ENCODE measurements at places on chromosomes 5 and 9.

- DNase-seq: peak; percentile 72
Observed at GRCh38 chr5:36728697-36729543, 122.5 kb downstream of the SLC1A3 start.

- no peak for DNase-seq
Observed at GRCh38 chr5:74034733-74035132, 408.7 kb downstream of the ARHGEF28 start.

DNA sequence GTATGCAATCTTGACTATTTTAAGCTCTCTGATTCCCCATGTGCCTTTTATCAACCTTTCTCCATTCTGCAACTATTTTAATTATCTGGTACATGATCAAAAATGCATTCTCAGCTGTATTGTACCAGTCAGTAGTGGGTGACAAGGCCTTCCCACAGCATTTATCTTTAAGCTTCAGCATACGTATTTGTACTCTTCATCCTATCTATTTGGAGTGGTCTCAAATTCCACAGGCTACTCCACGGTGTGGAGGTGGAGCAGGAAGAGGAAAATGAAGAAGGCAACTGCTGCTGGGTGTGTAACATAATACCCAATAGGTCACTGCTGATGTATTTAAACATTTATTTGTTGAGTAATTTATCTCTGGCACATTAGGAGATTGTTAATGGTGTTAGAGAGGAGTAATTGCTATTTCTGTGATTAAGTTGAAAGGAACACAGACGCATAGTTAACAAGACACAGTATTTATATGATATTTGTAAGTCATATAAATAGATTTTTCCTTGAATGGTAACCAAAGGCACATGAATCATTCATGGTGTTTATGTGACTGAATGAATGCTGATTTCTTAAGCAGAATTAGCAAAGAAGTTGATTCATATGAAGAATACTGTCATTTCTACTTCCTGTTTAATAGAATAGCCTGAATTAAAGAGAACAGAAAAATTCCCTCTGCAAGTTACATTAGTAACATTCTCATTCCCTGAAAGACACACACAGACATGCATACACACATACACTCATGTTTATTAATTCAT, 153.8 kb upstream of the NR3C1 start:
- DNase-seq: peak; percentile 27

- no peak for DNase-seq
Observed at GRCh38 chr9:111900858-111901612, 4.4 kb downstream of the UGCG start.

DNA sequence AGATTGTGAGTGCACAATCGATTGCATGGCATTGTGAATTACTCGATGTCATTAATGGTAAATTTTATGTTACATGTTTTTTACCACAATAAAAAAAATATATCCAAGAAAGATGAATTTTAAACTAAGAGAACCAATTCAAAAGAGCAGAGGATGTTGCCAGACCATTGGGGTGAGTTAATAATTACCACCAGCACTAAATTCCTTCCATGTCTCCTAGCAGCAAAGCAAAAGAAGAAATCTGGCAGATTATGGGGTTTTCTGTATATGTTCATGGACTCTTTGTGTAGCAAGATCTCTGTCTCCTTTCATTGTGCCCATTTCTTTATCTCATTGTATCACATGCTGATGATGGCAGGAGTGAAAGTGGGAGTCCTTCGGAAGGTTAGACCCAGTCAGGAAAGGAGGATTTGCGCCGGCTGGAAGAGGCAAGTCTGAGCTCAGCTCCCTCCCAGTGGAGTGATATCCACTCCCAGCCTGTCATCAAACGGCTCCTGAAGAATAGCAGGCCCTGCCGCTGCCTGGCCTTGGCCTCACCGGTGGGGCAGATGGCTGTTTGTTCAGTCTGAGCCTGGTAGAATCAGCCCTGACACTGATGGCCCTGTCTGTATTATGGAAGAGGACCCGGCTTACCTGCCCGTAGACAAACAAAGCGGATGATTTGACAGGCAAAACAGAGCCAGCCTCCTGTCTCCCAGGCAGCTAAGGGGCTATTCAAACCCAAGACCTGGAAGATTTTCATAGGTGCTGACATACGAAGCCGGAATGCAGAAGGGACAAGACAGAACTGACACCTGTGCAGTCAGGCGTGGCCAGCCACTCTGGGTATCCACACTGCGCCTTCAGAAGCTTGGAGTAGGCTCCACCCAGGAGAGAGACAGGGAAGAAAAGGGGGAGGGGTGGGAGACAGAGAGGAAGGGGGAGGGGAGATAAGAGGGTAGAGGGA, 21.9 kb upstream of the FOXE1 start:
- no peak for DNase-seq

DNA sequence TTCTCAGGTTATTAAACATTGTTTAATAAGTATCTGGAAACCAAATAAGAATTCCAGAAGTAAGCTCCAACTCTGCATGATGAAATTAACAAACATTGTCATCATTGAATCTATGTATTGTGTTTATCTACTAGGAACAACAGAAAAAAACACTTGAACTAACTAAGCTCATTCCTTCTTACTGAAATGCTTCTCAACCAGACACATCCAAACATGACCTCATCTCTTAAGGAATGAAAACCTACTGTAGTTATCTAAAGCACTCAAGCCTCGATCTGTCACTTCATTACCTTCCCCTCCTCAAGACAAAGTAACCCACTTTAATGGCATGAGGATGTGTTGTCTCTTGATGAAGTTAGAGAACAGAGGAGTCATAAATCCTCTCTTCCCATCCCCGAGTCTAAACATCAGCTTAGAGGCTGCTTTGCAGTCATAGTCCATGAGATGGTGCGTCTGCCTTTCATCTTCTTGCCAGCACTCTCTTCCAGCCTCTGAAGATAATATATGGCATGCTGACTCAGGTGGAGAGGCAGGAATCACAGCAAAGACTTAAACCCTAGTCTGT, 86.5 kb downstream of the CEMIP2 start:
- DNase-seq: no peak

- peak; percentile 26 for DNase-seq
Observed at GRCh38 chr5:128537221-128537999, 635 bp downstream of the FBN2 start.

GRCh38 chr5:102453716-102454115, 45.1 kb downstream of the SLCO6A1 start:
- peak; percentile 25 for DNase-seq

DNA sequence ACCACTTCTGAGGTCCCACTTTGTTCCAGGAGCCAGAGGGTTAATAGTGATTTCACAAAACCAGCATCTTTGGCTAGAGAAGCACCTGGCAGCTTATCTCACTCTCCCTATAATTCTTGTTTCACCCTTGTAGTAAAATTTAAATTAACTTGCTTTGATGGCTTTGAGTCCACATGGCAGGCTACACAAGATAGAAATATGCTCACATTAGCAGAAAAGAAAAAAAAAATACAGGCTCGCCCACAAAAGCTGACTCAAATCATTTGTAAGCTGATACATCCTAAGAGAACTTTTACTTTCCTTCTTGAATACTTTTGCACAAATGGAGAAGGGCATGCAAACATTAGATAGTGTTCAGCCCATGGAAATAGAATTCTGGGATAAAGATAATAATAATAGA, 36.2 kb downstream of the TNFSF15 start:
- no peak for DNase-seq

DNA sequence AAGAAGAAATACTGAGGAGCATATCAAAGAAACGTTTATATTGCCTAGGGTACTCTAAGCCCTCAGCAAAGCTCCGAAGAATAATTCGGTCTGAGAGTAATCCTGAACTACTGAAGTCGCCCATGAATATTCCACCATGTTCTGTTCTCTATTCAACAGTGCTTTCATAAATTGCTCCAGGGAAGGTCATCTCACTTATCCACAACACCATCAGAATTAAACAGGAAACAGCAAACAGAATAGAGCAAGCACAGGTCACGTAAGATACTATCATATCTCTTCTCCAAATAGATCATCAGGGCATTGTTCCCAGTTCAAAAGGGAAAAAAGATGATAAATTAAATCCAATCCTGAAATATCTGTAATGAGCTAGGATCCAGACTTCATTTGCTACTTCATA, 325.6 kb downstream of the DEPDC1B start:
- no peak for DNase-seq

- peak; percentile 55 for DNase-seq
Observed at GRCh38 chr9:112858625-112859147, 32.0 kb downstream of the SLC46A2 start.

DNA sequence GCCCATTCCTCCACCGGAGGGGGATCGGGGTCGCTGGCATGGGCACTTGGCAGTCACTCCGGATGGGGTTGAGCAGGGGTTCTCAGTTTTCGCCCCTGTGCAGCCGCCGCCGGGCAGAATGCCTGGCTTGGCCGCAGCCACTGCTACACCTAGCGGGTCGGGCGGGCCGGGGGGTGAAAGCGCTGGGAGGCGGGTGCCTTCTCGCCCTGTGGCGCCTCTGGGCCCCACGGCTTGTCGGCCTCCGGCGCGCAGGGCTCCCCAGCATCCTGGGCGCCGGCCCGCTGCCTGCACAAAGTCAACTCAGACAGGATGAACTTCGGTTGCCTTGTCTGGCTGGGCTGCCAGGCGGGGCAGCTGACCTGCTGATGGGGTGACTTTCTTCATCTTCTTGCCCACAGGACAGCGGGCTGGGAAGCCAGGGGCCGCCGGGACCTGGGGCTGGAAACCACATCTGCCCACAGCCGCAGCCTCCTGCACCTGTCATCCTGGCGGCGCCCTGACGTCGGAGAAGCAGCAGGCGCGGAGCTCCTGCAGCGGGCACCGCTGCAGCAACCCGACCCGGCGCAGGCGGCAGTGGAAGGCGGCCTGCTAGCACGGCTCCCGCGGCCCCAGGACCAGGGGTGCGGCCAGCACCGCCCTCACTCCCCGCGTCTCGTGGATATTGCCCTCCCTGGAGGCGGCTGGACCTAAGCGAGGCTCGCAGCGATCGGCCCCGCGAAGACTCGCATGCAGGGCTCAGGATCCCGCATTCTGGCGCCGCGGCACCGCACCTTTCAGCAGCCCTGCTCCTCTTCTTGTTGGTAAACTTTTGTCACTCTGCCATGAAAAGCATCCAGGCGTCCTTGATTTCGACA, 1.3 kb upstream of the ANKRD18A start:
- peak; percentile 36 for DNase-seq

GRCh38 chr5:72167804-72168203, 60.5 kb downstream of the MAP1B start:
- no peak for DNase-seq

GRCh38 chr5:141431286-141431685, 979 bp downstream of the PCDHGA12 start:
- peak; percentile 50 for DNase-seq

DNA sequence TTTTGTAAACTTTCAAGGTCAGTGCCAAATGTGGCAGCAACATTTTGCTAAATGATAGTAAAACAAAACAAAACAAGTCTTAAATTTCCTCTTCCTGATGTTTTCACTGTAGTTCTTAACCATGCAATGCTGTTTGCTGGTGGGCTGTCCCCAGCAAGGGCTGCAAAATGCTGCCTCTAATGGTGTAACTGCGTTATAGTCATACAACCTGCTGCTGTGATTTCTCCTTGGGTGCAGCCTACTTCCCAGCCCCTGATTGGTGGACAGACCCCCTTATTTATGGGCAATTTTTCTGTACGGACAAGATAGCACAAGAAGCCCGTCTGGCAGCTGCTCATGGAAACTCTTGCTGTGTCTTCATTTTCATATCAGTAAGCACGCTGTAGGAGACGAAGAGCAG, 26.6 kb upstream of the PIP5K1B start:
- no peak for DNase-seq

GRCh38 chr5:113330533-113331208, 104.1 kb downstream of the TSSK1B start:
- peak; percentile 37 for DNase-seq

GRCh38 chr9:71357346-71357745, 235.9 kb upstream of the TRPM3 start:
- DNase-seq: no peak

DNA sequence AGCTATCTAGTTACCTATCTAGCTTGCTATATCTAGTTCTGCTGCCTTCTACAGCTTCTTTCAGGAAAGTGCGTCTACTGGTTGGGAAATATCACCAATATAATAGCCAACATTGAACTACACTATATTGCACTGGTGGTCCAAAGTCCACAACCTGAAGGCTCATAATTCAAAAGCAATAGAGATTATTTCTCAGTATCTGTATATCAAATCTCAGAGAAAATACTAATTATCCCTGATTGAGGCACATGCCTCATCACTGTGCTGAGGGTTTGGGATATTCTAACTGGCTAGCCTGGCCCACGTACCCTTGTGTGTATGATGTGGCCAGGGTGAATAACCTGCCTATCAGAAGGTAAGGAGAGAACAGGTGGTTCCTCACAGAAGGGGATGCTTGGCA, 53.8 kb downstream of the SH3RF2 start:
- DNase-seq: no peak

- no peak for DNase-seq
Observed at GRCh38 chr9:22580788-22581187, 134.2 kb downstream of the DMRTA1 start.

All from GM13976 (cell line).